ENCODE measurements at places on chromosomes 6 and 20.

DNA sequence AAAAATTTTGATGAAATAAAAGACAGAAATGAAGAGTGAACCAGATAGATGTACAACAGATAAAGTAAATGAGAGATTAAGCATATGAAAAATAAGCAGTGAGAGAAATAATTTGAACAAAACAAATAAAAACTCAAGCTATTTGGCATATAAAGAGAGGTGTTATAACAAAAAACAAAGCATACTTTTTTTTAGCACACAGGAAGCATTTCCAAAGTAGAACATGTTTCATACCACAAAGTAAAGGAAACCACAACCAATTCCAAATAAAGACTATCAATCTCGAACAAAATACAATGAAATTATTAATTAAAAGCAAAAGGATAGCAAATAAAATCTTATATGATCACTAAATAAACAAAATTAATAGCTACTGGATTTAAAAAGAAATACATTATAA lies 6.8 kb downstream of the THEMIS start:
- no peak for DNase-seq

DNA sequence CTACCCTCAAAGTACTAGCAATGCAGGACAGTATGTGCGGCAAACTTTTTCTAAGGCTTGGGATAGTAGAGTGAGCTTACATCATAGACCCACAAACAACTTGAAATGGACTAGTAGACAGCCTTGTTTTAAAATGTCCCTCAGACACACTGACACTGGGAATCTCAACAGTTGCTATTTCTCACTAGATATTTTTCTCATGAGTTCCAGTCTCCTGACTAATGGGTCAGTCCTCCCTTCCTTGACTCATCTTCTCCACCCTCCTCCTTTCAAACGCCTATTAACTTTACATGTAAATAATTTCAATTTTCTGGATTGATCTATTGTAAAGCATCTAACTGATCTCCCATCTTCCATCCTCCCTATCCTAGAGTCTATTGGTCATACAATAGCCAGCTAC lies 308.3 kb upstream of the PREP start:
- DNase-seq: no peak

GRCh38 chr6:39865011-39865888 lies 69.0 kb downstream of the MOCS1 start:
- peak; percentile 33 for DNase-seq

- no peak for DNase-seq
These were observed 17.5 kb downstream of the LAMA5 start for GRCh38 chr20:62349556-62350097.

DNA sequence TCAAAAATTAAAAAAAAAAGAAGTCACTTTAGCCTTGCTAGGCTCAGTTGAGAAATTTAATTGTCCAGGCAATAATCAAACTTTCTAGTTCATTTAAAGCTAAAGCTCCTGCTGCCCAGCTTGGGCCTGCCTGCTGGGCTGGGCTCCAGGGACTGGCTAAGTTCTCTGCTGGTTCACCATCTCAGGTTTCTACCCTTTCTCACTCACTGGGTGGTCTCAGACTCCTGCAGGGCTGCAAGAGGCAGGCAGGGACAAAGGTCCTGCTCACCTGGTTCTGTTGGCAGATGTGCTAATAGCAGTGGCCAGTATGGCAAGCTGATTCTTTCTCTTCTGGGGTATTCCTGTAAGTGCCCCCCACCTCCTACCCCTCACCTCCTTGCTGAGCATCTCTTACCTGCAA lies 21.2 kb upstream of the RTF2 start:
- no peak for DNase-seq

DNA sequence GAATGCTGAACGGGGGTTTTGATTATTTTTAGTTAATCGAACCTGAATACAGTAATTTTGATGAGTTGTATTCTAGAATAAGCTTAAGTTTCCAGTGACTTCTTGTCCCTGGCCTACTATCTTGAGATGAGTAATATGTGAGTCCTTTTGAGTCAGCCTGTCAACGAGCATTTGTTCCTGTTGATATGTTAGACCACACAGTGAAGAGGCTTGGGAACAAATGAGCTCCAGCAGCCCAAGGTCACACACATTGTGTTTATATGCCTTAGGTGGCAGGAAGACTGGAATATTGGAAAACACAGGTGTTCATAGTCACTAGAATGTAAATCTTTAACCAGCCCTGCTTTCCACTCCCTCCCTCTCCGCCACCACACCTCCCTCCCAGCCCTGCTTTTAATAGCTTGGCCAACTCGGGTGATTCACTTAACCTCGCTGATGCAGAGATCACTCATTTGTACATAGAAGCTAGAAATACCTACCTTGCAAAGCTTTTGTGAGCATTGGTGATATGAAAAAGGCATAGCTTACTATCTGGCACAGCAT lies 9.1 kb downstream of the SMPDL3A start:
- no peak for DNase-seq

DNA sequence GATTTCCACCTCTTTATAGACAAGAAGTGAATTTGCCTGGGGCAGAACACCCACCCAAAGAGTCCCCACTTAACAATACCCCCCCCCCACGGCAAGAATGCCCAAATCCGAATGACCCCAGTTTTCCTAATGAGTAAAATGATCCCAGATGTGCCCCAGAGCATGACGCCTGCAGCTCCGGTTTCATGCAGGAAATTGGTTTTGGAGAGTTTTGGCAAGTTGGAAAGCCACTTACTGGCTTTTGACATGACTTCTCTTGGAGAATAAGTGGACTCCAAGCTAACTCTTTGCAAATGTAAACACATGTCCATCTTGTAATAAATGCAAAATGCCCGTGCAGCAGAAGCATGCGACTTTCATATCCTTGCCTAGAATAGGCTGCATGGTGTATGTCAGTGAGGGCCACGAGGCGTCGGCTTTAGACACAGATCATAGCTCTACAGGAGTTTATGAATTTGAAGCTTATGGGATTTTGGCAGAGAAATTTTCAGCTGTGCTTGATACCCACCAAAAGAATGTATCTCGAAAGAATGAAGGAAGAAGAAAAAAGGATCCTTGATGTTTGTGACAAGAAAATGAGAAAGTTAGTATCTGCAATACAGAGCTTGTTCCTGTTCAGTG lies 24.2 kb downstream of the EDN3 start:
- no peak for DNase-seq

GRCh38 chr6:105867277-105867676 lies 218.9 kb upstream of the PRDM1 start:
- no peak for DNase-seq

- no peak for DNase-seq
These were observed 70.0 kb downstream of the HDDC2 start for GRCh38 chr6:125231574-125232343.

DNA sequence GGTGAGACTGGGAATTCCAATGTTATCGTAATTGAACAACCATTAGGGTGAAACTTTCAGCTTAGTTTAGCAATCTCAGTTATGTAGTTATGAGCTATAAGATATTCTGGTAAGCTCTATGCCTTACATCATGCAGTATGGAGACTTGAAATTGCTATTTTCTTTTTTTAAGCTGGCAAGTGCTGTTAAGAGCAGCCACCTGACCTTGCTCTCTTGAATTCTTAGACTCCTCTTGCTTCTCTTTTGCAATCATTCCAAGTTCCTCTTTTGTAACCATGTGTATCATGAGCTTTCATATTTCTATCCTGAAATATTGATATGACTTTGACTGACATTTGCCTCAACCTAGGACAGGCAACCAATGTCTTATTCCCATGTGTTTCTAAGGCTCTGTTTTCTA lies 446.3 kb upstream of the SLC35B3 start:
- DNase-seq: no peak

DNA sequence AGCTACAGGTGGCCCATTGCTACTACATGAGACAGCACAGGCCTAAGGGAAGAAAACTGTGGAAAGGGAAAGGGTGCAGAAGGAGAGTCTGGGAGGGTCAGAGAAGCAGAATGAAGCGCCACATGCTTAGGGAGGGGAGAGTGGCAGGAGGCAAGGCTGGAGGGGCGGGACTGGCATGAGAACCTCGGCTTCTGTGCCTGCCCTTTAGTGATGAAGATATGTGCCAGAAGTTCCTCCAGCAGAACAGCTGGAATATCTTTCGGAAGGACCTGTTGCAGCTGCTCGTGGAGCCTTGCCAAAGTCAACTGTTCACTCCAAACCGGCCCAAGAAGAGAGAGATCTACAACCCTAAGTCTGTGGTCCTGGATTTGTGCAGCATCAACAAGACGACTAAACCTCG lies 61.8 kb downstream of the CNBD2 start:
- DNase-seq: no peak

- no peak for DNase-seq
These were observed 170.9 kb downstream of the DTNBP1 start for GRCh38 chr6:15491986-15492269.

DNA sequence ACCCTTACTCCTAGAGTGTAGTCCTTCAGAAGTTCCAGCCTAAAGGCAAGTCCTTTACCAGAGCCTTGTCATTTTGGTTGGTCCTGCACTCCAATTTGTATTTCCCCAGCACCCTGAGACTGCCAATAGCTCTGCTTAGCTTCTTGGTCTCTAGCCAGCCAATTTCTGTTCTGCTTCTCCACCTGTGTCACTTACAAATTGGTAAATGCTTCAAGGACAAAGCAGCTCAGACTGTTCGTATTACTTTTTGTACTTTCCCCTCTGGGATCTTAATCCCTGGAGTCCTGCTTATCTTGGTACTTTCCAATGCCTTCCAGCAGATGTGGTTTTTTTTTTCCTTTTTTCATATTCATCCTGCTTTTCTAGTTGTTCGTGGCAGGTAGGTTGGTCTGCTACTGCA lies 25.7 kb downstream of the PIGU start:
- no peak for DNase-seq

- no peak for DNase-seq
These were observed 49.3 kb downstream of the ELOVL5 start for GRCh38 chr6:53299331-53300005.

GRCh38 chr6:27237089-27237803 lies 10.3 kb upstream of the PRSS16 start:
- DNase-seq: no peak

GRCh38 chr6:99344289-99344688 lies 5.2 kb downstream of the FAXC start:
- no peak for DNase-seq

DNA sequence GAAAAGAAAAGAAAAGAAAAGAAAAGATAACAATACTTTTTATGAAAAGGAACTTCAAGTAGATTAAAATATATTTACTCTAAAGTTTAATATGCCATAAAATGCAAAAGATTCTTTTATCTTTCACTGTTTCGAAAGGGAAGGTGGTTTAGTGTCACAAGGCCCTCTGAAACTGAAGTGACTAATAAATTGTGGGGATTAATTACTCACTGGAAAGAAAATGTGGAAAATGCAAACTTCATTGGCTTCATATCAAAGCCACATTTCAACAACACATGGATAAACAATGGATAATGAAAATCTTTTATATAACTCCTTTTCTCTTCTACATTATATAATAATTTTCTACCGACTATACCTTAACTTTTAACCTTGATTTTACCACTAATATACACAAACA lies 320.5 kb upstream of the RSPO3 start:
- no peak for DNase-seq

DNA sequence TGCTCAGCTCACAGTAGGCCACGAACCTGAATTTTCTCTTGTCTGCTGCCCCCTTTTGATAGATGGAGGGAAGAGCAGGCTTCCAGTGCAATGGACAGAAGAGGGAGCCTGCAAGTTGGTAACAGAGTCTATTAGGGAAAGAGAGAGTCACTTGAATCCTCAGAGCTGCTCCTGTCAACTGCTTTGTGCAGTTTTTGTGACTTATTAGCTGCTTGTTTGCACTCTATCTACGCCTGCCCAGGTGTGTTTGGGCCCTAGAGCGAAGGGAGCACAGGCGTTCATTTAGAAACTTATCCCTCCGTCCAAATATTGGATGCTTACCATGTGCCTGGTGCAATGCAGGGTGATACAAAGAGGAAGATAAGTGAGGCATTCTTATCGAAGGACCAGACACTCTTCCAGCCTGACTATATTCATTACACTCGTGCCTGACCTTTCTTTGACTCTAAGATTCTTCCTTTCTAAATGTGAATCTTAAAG lies 11.6 kb upstream of the SLC2A12 start:
- DNase-seq: peak; percentile 20

Data from activated gamma-delta T cell treated with anti-CD3 and anti-CD28 coated beads, Interleukin-2, amount 50 U/mL, for 16 hours (primary cell).